ENCODE measurements at places on chromosomes 5 and 9.
A peak's percentile ranks its signal among the peaks of the same experiment; 100 is the strongest.

GRCh38 chr9:86795823-86796553 lies 151.3 kb downstream of the GAS1 start:
- DNase-seq: no peak

DNA sequence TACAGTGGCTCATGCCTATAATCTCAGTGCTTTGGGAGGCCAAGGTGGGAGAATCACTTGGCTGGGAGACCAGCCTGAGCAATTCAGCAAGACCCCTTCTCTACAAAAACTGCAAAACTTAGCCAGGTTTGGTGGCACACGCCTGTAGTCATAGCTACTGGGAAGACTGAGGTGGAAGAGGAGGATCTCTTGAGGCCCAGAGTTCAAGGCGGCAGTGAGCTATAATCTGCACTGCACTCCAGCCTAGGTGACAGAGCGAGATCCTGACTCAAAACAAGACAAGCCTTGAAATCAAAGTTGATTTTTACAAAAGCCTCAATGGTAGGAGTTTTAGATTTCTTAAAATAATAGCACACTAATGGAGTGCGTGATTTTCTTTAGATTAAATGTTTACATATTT lies 14.6 kb downstream of the UBE2D2 start:
- no peak for DNase-seq

DNA sequence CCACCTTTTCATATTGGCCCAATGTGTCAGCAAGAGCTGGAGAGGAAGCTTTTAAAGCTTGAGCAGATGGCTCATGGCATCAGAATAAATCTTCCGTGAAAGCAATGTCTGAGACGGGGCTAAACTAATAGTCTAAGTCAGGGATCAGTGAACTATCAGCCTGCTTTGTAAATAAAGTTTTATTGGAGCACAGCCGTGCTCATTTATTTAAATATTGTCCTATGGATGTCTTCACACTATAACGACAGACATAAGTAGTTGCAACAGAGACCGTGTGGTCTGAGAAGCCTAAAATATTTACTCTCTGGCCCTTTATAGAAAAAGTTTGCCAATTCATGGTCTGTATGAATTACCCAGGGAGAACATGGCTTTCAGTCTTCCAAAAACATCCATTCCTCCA lies 85.6 kb upstream of the SLC44A1 start:
- DNase-seq: peak; percentile 6

- DNase-seq: no peak
These were observed 2.6 kb downstream of the VDAC1 start for GRCh38 chr5:134001938-134002731.

- DNase-seq: no peak
These were observed 3.5 kb downstream of the TMCO6 start for GRCh38 chr5:140642718-140643117.

- no peak for DNase-seq
These were observed 1072.4 kb upstream of the CDH6 start for GRCh38 chr5:30121043-30121442.

GRCh38 chr5:93677359-93677891 lies 64.0 kb downstream of the POU5F2 start:
- DNase-seq: peak; percentile 96

DNA sequence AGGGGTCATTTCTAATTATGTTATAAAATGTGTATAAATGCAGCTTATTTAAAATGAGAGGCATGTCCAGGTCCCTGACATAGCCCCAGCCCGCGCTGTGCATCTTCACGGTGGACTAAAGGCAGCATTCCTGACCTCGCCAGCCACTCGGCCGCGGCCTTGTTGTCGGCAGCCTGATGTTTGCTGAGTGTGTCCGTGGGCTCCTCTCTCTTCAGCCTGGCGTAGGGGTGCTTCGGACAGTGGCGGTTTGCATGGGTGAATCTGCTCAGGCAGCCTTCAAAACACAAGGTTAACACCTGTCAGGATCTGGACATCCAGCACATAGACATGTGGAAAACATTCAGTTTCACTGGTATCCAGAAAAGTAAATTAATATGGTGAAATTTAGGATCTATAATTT lies 8.8 kb upstream of the SLC35D2 start:
- DNase-seq: no peak

DNA sequence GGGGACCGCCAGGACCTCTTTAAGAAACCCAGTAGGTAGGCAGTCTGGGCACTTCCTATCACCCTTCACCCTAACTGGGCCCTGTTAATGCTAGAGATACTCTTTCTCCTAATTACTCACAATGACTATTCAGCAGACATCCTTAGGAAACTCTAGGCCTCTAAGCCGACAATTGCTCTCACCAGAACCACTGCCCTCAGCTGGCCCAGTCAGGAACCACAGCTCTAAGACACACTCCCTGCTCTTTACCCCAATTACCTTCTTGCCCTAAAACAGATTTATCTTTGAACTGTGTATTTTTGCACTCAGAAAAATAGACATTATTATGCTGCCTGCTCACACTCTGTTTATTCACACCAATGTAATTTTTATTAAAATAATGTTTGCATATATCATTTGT lies 432.6 kb upstream of the SLC30A5 start:
- peak; percentile 62 for DNase-seq

DNA sequence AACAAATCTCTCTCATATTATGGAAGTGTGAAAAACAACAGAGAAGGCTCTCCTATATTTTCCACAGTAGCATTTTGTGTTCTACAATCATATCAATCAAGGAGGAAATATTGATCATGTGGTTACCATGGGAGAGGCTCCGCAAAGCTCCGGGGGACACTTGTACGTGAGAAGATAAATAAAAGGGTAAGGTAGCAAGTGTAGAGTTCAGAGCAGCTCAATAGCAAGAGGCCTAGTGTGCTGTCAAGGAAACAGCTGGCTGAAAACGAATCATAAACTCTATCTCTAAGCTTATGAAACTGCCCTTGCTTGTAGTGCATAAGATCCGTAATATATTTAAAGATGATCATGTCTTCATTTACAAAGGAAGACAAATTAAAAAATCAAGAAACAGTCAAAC lies 57.5 kb downstream of the CDH18 start:
- peak; percentile 16 for DNase-seq

DNA sequence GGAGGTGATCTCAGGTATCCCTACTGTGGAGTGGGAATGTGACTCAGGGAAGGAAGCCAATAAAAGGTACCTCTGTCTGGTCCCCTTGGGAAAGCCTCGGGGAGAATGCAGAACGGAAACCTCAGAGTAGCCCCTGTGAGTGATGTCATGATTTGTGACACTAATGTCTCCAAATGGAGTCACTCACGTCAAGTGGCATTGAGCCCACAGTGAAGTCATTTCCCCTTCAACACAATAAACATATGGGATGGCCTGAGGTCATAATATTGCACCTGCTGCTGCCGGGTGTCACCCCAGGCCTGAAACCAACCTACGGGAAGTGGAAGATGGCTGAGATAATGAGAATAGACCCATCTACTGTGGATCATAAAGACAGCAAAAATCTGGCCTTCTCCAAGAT lies 75.9 kb upstream of the GOLM1 start:
- peak; percentile 38 for DNase-seq

DNA sequence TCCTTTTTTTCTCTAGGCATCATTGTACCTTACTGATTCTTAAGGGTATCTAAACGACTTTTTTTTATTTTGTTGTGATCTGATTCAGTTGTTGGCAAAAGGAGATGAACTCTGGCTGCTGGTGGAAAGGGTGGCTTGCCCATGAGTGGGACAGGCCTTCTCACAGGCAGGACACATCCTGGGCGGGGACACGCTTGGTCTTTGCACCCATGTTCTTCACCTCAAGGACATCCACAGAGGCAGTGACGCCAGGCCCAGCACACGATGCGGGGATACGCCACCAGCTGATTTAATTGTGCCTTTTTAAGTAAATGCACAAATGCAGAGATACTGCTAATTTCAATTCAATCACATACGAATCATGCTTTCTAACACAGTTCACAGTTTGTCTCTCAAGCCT lies 208.1 kb downstream of the FANCC start:
- DNase-seq: no peak

GRCh38 chr9:34624475-34625185 lies 4.2 kb downstream of the ARID3C start:
- DNase-seq: no peak

- no peak for DNase-seq
These were observed 455.0 kb upstream of the ACTBL2 start for GRCh38 chr5:57937501-57938173.

GRCh38 chr9:72733895-72734294 lies 212.5 kb downstream of the TMC1 start:
- no peak for DNase-seq

- no peak for DNase-seq
These were observed 36.4 kb upstream of the CCDC152 start for GRCh38 chr5:42720251-42720650.

- no peak for DNase-seq
These were observed 75.3 kb downstream of the LHFPL2 start for GRCh38 chr5:78573318-78573717.

DNA sequence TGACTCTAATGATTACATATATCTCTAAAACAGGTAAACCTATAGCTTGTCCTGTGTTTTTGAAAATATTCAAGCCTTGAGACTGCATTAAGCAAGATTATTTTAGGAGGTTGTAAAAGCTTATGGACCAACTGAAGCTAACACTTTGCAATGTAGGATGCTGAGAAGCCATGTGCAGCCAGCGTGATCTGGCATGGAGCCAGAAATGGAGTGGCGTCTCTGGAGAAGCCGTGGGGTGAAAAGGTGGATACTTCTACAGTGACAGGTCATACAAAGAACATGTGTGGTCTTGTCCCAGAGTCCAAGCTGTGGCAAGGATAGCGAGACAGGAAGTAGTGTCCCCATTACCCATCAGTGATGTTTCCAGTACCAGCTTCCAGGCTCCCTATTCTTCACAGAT lies 100.8 kb upstream of the CD180 start:
- DNase-seq: no peak

- DNase-seq: no peak
These were observed 69.2 kb upstream of the PLPP1 start for GRCh38 chr5:55603922-55604321.

GRCh38 chr5:173330338-173331206 lies 2.4 kb upstream of the STC2 start:
- peak; percentile 58 for DNase-seq

DNA sequence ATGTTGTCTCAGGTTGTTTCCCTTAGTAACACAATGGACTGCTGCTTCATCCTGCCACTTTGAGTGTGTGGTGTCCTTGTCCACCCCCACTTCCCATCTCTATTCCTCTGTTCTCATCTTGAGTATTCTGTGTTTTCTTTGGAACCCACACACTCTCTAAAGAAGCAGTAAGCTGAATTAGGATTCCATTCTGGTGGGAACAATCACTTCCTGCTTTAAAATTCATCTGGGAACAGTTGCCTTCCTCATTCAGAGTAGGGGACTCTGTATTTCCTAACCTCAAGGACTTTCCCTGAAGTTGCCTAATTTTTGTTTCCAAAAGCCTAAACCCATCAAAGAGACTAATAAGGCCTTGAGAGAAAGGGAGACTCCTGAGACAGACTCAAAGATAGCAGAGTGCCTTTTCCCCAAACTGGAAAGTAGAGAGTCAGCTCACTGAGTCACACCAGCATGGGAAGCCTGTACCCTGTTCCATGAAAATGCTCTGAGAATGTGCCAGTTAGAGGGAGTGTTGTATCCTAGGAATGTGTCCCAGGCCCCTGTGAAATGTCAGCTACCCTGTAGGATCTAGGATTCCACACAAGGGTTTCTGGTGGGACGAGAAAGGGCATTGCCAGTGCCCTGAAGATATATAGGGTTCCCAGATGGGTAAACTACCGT lies 63.6 kb downstream of the CCDC192 start:
- DNase-seq: no peak

- peak; percentile 54 for DNase-seq
These were observed 30.2 kb upstream of the FUBP3 start for GRCh38 chr9:130549093-130549735.

GRCh38 chr5:73966451-73966850 lies 340.5 kb downstream of the ARHGEF28 start:
- DNase-seq: no peak

- peak; percentile 57 for DNase-seq
These were observed 7.0 kb upstream of the UGT3A2 start for GRCh38 chr5:36073595-36074216.

GRCh38 chr5:35436400-35437057 lies 181.1 kb upstream of the SPEF2 start:
- peak; percentile 75 for DNase-seq

DNA sequence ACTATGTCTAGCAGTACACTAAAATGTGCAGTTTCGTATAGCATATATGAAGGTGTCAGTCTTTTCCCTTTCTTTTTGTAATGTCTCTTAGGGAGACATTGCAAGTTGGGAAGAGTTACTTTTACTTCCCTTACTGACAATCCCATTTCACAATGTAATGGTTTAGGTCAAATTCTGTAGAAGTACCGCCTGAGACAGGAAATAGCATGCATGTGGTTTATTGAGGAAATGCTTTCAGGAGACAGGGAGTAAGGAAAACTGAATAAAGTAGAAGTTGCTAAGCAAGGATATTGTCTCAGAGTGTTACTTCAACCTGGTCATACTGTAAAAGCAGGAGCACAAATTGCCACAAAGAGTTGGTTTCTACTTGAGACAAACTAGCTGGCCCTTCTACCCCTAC lies 32.1 kb upstream of the MSANTD3 start:
- no peak for DNase-seq

DNA sequence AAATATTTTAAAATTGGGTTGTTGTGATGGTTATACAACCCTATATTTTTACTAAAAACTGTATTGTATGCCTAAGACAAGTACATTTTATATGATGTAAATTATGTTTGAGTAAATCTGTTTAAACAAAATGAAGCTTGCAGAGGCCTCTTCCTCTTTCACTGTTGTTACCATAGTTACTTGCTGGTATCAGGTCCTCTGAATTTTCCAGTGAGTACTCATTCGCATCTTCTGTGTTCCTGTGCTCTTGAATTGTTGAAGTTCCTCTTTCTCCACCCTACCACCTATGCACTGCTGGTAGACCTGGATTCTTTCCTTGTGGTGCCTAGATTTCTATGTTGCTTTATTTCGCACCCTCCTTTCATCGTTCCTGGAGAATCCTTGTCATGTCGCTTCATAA lies 938.5 kb upstream of the ACO1 start:
- peak; percentile 19 for DNase-seq

- peak; percentile 65 for DNase-seq
These were observed 20.4 kb downstream of the ANKS6 start for GRCh38 chr9:98775831-98776441.

GRCh38 chr5:110019780-110020179 lies 330.1 kb downstream of the MAN2A1 start:
- DNase-seq: no peak

DNA sequence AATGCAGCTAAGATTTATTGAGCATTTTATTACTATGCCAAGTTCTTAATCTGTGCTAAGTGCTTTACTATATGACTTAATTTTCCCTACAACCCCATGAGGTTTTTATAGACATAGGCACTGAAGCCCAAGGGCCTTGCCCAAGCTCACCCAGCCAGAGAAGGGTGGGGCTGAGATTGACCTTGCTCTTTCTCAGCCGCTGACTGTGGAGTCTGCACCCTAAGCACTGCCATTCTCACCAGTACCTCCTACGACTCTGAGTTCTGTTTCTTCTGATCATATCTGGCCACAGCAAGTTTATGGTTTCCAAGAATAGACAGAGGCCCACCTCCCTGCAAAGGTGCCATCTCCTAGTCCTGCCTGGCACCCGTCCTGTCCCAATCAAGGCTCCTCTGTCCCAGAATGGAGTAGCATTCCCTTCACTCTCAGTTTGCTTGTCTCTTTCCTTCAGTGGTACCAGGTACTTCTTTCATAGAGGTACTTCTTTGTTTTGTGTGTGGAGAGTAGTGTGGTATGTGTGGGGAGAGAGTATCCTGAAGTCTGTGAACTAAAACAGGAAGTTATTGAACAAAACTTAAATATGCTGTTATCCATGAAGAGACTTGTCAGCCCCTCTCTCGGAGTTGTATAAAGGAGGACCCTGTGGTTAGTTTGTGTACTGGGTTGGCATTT lies 42.6 kb downstream of the CSF1R start:
- no peak for DNase-seq

- DNase-seq: peak; percentile 66
These were observed 172.3 kb downstream of the GNA14 start for GRCh38 chr9:77475641-77476473.
